Urinary bladder (tissue), 4 donors: ENCODE measurements at places on chromosomes 16 and 17.

- DNase-seq, result no peak
Measured at GRCh38 chr17:41613277-41614082, 913 bp upstream of the KRT16 start.

- no peak for DNase-seq
Measured at GRCh38 chr17:45383003-45383402, 49.7 kb downstream of the ARHGAP27 start.

GRCh38 chr17:30554839-30555751 lies 77.9 kb downstream of the GOSR1 start:
- DNase-seq, result no peak

- no peak for DNase-seq
Measured at GRCh38 chr17:39863918-39864746, at the start of gene IKZF3. TSS of gene IKZF3 (minus strand) at chr17:39864312. CDS start at chr17:39864126, 186 bp downstream.

DNA sequence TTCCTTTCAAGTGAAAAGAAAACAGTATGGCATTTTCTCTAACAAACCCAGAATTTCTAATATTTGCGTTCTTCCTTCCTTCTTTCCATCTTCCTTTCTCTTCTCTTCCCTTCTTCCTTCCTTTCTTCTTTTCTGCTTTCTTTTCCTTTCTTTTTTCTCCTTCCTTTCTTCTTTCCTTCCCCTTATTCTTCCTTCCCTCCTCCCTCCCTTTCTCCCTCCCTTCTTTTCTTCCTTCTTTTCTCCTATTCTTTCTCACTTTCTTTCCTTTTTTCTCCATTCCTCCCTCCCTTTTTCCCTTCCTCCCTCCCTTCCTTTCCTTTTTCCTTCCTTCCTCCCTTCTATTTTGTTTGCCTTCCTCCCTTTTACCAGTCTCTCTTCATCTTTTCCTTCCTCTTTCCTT lies 194.8 kb downstream of the SHCBP1 start:
- DNase-seq, result no peak

DNA sequence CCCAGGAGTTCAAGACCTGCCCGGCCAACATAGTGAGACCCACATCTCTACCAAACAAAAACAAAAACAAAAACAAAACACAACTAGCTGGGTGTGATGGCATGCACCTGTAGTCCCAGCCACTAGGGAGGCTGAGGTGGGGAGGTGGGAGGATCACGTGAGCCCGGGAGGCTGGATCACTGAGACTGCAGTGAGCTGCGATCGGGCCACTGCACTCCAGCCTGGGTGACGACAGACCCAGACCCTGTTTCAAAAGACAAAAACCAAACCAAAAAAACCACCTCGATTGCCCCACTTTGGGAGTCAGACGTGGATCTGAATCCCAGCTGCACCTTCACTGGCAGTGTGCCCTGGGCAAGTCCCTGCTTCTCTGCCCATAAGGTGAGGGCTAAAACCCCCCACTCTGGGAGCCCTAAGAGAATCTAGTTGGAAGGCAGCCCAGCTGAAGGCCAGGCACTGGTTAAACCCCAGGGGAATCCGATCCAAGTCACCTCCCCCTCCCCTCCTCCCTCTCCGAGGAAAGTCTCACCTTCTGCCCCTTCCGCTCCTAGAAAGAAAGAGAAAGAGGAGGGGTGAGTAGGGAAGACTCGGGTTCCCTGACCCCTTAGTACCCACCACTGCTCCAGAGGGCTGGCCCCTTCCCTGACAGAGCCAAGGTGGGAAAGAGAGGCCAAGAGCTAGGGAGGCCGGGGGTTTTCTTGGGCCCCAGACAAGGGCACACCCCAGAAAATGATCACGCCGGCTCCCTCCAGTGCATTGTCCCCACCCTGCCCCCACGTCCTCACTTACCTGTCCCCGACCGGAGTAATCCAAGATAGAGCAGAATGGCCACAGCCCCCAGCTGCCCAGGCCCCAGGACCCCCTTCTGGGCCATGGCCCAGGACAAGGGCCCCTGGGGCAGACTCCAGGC lies 647 bp downstream of the PRSS8 start:
- no peak for DNase-seq

GRCh38 chr16:81809567-81809966 lies 30.5 kb downstream of the PLCG2 start:
- DNase-seq, result no peak

GRCh38 chr16:54647725-54648221 lies 282.9 kb upstream of the IRX5 start:
- DNase-seq, result no peak

- no peak for DNase-seq
Measured at GRCh38 chr16:35516551-35516950, 2057.1 kb downstream of the TP53TG3F start.

- DNase-seq, result no peak
Measured at GRCh38 chr16:75109732-75110243, 6.8 kb downstream of the LDHD start.

GRCh38 chr16:86628614-86629013 lies 50.3 kb downstream of the FOXL1 start:
- no peak for DNase-seq

GRCh38 chr16:12214509-12214908 lies 238.0 kb downstream of the SNX29 start:
- no peak for DNase-seq

DNA sequence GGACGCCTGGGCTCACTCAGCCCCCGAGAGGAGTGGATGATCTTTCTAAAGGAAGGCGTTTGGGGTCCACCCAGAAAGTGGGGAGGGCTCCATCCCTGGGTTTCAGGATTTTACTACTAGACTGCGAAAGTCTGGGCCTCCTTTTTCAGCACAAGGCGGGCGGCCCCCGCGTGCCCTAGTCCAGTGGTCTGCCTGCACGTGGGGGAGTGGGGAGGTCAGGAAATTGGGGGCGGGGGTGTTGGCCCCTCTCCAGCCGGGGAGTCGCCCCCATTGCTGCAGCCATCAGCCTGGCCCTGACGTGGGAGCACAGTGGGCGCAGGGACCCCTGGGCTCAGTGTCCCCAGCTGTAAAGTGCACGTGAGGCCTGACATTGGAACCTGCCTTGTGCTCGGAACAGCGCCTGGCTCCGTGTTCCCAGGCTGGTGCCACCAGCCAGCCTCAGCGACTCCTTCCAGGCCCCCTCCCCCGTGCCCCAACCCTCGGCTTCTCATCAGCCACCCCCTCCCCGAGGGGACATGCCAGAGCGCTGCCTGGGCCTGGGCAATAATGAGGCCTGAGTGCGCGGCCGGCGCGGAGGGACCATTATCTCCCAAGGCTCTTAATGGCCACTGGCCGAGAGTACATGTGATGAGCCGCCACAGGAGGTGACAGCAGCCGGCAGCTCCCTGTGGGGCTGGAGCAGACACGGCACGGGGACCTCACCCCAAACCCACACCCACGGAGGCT lies 2.4 kb upstream of the C1QTNF8 start:
- no peak for DNase-seq

DNA sequence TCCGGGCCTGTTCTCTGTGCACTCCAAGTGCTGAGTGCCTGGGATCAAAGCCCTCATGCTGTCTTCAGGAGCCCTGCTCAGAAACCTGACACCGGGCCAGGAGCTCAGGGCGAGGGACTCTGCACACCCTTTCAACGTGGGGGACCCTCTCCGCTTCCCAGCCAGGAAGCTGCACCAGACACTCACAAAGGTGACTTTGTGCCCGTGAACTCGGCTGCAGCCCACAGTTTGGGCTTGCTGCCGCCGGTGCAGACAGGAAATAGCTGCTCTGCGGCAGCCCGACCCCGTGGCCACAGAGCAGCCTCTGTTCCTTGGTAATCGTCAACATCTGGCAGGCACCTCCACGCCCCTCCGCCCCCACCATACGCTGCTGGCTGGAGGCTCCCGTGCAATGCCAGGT lies 93.4 kb upstream of the METRNL start:
- no peak for DNase-seq

DNA sequence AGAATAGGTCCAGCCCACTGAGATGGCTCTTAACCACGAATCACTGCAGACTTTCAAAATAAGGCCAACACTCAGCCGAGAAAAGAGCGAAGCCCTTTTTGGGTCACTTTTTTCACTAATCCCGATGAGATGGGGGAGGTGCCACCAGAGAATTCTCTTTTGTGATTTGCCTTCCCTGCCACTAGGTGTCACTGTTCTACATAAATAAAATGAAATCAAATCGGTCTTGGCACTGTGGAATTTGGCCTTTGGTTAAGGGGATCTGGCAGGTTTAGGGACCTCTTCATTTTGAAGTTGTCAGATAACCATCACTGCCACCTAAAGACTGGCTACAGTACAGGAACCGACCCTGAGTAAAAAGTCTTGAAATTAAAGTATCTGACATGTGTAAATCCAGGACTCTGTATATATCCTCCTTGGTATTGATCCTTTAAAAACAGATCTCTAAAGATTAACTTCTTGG lies 147.0 kb downstream of the HS3ST4 start:
- peak; percentile 15 for DNase-seq

DNA sequence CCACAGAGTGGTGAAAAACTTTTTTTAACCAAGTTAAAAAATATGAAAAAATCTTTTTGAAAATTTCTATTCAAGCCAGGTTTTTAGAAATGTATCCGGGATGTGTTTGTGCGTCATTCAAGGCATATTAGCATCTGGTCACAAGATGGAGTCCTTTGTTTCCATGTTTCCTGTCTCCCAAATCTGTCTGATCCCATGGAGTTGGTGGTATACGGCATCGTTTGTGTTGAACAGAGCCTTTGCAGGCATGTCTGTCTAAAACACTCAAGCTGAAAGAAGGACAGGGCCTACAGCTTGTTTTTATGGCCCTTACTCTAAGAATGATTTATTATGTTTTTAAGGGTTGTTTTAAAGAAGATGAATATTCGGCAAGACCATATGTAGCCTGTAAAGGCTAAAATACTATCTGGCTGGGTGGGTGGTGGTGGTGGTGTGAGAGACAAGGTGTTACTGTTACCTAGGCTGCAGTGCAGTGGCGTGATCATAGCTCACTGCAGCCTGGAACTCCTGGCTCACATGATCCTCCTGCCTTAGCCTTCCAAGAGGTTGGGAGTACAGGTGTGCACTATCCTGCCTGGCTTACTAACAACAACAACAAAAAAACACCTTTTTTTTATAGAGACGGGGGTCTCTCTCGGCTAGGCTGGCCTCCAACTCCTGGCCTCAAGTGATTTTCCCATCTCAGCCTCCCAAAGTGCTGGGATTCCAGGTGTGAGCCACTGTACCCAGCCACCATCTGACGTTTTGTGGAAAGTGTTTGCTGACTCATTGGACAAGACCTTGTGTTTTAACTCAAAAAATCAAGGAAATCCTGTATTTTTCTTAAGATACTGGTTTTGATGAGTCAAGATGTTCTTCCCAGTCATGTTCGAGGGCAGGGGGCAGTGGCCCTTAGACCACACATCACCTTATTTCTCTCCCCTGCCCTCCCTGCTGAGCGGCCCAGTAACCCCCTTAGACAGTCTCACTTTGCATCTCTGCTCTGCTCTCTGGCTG lies 52.2 kb downstream of the NDE1 start:
- no peak for DNase-seq

DNA sequence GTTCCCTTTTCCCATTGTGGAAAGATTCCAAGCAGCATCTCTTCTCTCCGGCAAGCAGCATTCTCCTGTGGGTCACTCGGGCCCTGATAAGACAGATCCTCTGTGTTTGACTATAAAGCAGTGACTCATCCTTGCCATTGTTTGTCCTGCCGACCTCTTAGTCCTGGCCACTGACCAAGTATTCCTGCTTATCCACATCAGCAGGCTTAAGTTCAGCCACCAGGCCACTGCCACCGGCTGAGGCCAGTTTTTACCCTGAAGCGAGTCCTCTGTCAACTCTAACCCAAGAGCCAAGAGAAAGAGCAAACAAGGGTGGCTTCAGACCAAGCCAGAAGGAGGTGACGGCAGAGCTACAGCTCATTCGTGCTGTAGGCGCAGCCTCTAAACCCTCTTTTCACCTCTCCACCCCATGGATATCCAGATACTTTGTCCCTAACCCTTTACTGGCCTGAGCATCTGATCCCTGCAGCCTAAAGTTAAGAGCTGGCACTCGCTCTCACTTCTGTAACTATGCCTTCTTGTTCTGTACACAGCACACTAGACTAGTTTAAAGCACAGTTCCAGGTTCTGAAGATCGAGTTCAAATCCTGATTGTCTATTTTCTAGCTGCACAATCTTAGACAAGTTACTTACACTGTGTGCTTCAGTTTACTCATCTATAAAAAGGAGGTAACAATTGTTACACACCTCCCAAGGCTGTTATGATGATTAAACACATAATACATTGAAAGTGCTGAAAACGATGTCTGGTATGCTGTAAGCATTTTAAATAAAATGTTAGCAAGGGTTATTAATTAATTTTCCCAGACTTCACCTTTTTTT lies 31.0 kb downstream of the SOX9 start:
- no peak for DNase-seq

DNA sequence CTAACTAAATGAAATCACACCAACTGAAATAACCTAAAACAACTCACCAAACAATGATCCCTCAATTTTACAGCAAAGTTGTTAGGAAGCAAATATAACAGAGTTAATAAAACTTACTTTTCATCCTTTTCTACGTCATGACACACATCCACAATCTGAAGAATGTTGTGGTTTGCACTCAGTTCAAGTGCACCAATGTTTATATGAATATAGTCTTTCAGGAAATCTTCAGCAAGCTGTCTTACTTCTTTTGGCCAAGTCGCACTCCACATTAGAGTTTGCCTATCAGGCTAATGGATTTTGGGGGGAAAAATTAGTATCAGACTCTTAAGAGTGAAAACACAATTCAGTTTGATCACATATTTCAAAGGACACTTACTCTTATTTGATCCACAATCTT lies 3.3 kb downstream of the DDX5 start:
- DNase-seq, result no peak

GRCh38 chr17:17952691-17953090 lies 19.5 kb downstream of the TOM1L2 start:
- no peak for DNase-seq

DNA sequence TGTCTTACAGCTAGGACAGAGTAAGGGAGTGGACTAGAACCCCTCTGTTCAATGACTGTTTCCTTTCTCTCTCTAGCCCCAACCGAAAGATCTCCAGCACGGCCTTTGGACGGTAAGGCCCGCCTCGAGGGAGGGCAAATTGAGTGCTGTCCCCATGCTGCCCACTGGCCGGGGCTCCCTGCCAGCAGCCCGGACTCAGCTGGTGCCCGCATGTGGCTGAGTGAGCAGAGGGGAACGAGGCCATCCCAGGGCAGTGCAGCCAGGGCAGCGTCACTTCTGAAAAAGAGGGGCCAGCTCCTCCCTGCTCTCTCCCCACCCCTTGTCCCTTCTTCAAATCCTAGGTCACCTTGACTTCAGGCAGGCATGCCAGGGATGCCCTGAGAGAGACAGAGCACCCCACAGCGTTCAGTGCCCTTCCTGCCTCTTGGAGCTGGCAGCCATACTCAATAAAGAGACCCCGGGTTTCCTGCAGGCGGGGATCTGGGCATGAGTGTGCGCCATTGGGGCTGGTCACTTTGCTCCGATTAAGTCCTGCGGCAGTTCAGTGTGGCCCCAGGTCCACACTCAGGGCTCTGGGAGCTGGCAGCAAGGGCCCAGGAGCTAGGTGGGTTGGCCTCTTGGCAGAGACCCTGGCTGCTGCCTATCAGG lies 130.9 kb downstream of the RAB11FIP4 start:
- no peak for DNase-seq

GRCh38 chr16:71769222-71769621 lies 39.4 kb downstream of the AP1G1 start:
- DNase-seq, result no peak
